Stimulated activated CD4-positive, alpha-beta T cell treated with anti-CD3 and anti-CD28 coated beads, Interleukin-1b, Interleukin-23, amount 100 ng/mL, for 1 hour (primary cell): ENCODE measurements at places on chromosomes 2 and 18.

- no peak for DNase-seq
Observed at GRCh38 chr2:10406016-10406415, 42.1 kb downstream of the ODC1 start.

DNA sequence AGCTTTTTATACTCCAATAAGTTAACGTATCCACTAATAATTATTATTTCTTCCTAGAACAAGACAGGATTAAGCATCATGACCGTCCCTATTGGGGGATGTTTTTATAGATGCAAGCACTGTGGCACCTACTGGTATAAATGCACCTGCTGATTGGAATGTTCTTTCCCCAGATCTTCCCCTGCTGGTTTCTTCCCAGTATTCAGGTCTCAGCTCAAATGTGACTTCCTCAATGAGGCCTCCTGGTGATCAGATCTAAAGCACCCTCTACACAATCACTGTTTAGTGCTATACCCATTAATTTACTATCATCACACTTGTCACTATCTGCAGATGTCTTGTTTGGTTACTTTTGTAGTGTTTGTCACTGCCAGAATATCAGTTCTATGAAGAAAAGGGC, 3.9 kb upstream of the TYMS start:
- DNase-seq = no peak

GRCh38 chr2:205024822-205025518, 479.7 kb downstream of the PARD3B start:
- DNase-seq = no peak

DNA sequence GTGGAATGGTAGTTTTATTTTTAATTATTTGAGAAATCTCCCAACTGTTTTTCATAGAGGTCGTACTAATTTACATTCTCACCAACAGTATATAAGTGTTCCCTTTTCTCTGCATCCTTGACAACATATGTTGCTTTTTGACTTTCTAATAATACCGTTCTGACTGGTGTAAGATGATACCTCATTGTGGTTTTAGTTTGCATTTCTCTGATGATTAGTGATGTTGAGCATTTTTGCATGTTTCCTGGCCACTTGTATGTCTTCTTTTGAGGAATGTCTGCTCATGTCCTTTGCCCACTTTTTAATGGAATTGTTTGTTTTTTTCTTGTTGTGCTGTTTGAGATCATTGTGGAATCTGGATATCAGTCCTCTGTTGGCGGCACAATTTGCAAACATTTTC, 242.5 kb downstream of the ZNF521 start:
- DNase-seq = no peak

DNA sequence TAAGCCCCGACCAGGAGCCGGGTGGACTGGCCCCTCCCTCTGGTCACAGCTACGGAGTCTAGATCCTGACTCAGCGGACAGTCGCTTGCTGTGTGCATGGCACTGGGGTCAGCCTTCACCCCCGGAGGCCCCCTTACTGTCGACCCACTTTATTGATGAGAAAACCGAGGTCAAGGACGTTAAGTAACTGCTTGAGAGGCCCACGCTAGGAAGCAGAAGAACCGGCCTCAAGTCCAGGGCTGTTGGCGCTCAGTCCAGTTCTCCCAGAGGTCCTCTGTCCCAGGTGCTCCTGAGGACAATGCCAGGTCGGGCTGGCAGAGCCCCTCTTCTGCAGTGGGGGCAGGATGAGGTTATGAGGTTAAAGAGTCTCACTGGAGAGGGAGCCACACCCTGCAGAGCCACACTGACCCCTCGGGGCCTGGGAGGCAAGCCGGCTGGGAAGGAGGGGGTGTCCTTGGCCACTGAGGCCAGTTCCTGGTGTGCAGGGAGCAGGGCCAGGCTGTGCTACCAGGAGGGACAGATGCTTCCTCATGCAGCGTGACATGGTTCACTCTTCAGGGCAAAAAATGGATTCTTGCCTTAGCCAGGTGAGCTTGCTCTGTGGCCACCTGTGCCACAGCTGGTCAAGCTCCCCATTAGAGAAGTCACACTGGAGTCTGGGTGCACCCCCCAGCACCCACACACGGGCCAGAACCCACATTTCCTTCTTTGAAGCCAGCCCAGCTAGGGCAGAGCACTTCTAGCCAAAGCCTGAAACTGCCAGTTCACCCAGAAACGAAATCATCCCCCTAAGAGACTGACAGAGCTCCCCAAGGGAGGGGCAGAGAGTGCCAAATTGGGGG, 47.3 kb upstream of the HPCAL1 start:
- DNase-seq = no peak

GRCh38 chr2:140542627-140543026, 1588.2 kb downstream of the LRP1B start:
- DNase-seq = no peak

DNA sequence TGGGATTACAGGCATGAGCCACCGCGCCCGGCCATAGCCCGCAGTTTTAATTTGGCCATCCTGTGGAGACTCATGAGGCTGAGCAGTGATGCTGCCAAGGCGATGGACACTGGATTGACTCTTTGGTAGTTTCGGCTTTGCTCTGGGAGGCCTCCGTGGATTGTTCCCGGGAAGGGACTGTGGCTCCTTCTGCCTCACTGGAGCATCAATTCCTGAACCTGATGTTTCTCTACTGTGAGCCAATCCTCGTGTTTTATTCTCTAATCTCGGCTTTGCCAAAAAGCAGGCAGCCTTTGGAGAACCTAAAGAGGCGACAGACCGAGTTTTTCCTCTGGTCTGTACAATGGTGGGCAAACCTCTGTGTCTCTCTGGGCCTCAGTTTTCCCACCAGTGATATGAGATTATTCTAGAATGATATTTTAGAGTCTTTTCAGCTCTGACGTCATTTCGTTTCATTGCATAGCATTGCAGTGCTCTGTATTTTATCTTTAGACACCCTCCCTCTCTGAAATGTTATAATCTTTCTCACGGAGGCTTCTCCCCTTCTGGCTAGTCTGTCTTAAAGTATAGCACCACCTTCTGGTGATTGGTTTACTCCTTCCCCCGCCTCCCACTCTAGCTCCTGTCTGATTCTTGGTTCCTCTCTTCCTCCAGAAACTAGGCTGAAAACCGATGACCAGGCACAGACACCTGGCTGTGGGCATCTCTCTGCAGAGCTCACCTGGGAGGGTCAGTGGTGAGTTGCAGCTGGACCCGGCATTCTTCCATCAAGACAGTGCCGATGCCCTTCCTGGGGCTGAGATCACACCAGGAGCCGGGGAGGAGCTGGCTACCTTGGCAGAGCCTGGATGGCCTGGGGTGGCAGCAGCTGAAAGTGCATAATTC, 341.3 kb downstream of the MYCN start:
- no peak for DNase-seq

- no peak for DNase-seq
Observed at GRCh38 chr18:6795307-6795706, 65.8 kb downstream of the ARHGAP28 start.

GRCh38 chr2:22701561-22702160, 683.3 kb upstream of the KLHL29 start:
- no peak for DNase-seq

DNA sequence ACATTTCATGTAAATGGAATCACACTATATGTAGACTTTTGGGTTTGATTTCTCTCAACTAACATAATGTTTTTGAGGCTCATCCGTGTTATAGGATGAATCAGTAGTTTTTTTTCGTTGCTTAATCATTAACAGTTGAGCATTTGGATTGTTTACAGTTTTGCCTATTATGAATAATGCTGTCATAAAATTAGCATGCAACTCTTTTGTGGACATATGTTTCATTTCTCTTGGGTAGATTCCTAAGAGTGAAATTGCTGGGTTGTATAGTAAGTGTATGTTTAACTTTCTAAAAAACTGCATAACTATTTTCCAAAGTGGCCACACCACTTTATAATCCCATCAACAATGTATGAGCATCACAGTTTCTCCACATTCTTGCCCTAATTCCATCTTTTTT, 7.7 kb upstream of the RHBDD1 start:
- no peak for DNase-seq

DNA sequence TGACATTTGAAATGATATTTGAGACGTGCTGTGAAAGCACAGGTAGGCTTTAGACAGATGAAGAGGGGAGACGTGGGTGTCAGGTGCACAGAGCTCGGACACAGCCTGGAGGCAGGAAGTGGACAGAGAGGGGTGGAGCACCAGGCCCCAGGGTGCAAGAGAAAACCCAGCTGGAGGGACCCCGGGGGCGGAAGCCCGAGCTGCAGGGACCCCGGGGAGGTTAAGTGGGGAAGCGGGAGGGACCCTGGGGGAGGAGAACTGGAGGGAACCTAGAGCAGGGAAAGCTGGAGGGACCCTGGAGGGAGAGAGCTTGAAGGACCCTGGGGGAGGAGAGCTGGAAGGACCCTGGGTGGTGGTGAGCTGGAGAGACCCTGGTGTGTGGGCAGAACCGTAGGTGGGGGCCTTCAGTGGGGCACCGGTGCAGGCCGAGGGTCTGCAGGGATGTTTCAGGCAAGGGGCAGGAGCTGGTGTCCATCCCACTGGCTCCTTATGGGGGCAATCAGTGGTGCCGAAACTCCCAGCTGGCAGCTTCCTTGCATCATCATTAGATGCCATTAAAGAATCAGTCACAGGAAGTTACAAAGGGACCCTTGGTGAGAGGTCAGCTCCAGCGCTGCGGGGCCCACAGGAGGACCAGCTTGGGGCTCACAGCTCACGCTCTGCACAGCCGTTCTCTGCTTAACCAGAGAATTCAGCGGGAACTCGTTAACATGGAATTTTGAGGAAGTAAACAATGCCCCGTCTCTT, 246.6 kb downstream of the EIPR1 start:
- no peak for DNase-seq

- no peak for DNase-seq
Observed at GRCh38 chr2:114940785-114941458, 498.5 kb downstream of the DPP10 start.

- no peak for DNase-seq
Observed at GRCh38 chr2:158325782-158326340, 130.7 kb downstream of the CCDC148 start.

GRCh38 chr2:206558492-206558891, 83.8 kb upstream of the FAM237A start:
- no peak for DNase-seq

GRCh38 chr2:190504912-190505311, 29.6 kb downstream of the NEMP2 start:
- DNase-seq = no peak

GRCh38 chr2:238456970-238457926, 30.5 kb downstream of the ASB1 start:
- no peak for DNase-seq

DNA sequence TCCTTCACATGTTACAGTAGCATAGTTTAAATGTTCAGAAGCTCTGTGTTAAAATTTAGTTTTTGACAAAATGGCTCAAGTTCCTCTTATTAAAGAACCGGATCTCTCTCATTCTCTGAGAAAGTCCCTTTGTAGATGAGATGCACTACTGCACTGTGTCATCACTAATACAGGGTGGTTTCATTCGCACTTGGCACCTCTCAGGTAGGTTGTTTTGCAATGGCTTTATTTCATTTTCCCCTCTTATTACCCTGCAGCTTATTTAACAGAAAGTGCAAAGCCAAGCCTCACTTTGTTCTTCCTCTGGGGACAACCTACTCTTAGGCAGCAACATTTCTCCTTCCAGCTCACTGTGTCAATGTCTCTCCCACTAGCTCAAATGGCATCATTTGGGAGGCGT, 185.1 kb downstream of the DLGAP1 start:
- DNase-seq = no peak

DNA sequence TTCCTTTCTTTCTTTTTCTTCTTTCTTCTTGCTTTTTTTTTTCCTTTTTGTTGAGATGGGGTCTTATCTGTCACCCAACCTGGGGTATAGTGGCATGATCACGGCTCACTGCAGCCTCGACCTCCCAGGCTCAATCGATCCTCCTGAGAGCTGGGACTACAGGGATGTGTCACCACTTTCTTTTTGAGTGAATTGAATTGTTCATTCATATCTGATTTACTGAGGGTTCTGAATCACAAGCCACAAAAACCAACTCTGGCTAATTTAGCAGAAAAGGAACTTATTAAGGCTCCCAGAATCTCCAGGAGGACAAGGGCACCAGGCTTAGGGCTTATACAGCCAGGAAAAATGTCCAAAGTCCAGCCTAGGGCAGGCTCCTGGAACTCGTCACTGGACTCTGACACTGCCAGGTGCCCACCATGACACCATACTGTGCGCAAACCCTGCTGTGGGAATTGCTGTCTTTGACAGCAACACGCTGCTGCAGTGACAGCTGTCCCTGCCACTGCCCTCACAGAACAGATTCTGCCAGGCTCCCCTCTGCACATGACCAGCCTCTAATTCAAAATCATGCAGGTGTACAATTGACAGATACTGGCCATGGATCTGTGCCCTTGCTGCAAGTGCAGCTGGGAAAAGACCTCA, 42.9 kb upstream of the EML6 start:
- DNase-seq = no peak

GRCh38 chr2:167785606-167786216, 461.7 kb downstream of the STK39 start:
- DNase-seq = no peak

DNA sequence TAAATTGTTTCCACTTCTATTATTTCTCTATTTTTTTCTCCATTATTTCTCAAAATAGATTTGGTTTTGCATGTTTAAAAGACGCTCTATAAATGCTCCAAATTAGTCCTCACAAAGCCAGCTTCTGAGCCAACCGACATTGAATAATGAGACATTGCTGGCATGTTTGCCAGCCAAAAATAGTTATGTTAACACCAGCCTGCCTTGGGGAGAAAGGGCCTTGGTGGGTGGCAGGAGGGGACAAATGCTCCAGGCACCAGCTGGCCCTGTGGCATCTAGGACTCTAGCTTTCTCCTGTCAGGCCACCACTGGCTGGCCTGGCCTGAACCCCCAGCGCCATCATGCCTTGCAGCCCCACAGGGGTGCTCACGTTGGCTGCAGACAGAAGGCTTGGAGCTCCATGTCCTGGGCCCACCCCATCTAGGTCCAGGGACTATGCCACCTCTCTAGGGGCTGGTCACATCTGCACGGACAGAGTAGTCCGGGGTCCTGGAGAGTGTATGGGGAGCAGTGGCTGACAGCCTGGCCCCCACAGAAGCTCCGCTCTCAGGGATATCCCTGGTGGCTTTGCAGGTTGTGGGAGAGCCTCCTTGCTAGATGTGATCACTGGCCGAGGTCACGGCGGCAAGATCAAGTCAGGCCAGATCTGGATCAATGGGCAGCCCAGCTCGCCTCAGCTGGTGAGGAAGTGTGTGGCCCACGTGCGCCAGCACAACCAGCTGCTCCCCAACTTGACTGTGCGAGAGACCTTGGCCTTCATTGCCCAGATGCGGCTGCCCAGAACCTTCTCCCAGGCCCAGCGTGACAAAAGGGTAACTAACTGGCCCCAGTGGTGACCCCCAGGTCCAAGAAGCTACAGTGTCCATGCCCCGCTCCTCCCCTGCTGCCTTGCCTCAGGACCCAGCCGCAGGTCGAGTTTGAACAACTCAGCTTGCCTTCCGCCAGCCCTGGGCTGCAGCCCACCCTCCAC, 12.5 kb downstream of the ABCG8 start:
- no peak for DNase-seq

GRCh38 chr2:54503192-54503591, 47.1 kb downstream of the SPTBN1 start:
- peak; percentile 10 for DNase-seq
